RPMI8226 (cell line): ENCODE measurements at places on chromosomes 5 and 9.

- no peak for DNase-seq
These were observed 370.6 kb downstream of the BNC2 start for GRCh38 chr9:16499892-16500291.

- no peak for DNase-seq
These were observed 17.0 kb downstream of the MSX2 start for GRCh38 chr5:174741352-174741751.

- DNase-seq, result no peak
These were observed 49.1 kb downstream of the SH3TC2 start for GRCh38 chr5:149013796-149014195.

- no peak for DNase-seq
These were observed 136.1 kb upstream of the RUSC2 start for GRCh38 chr9:35353731-35354365.

- no peak for DNase-seq
These were observed 42.7 kb downstream of the SYK start for GRCh38 chr9:90844326-90844725.
